Bronchial smooth muscle cell (primary cell): ENCODE measurements at places on chromosomes 5 and 9. TPM values are rescaled to one million over a fixed set of nuclear protein-coding genes. Genes with fewer than 3 reads are reported as not detected.

CCL21 gene
- not detected in 2 replicates for total RNA-seq

FUT7 gene
- total RNA-seq = not detected in 2 replicates

TMC1 gene
- total RNA-seq = under 0.01 and 0.26 TPM in 2 replicates

MACROH2A1 gene
- total RNA-seq = 94.8 and 123 TPM in 2 replicates

CAMK2A gene
- total RNA-seq = 0.47 and 0.69 TPM in 2 replicates

CRB2 gene
- total RNA-seq = not detected in 2 replicates

PCDHGB3 gene
- 5.1 and 5.4 TPM in 2 replicates for total RNA-seq
